Activated CD4-positive, alpha-beta T cell treated with anti-CD3 and anti-CD28 coated beads, Interleukin-2, amount 10 ng/mL, durations not matched to agents 7 days and 5 days (primary cell): ENCODE measurements at places on chromosomes 12 and 14. TPM values are rescaled to one million over a fixed set of nuclear protein-coding genes. Genes with fewer than 3 reads are reported as not detected.

DNA sequence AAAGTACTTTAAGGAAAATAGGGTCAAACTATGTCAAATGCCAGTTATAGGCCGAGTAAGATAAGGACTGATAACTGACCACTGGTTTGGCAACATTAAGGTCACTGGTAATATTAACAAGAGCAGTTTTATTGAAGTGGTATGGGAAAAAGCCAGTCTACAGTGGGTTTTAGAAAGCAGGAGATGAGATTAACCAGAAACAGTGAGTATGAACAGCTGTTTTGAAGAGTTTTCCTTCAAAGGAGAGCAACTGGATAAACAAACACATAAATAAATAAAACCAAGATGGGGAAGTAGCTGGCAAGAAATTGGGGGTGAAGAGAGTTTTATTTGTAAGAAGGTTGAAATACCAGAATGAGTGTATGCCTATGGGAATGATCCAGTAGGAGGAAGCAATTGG, 30.3 kb downstream of the KITLG start:
- no peak for DNase-seq

GRCh38 chr14:73266317-73266716, 29.0 kb downstream of the PAPLN start:
- DNase-seq, result no peak

- no peak for DNase-seq
These were observed 55.4 kb downstream of the FBRSL1 start for GRCh38 chr12:132545164-132545953.

Gene NPAS3
- total RNA-seq, result not detected

Gene PDE3A
- not detected for total RNA-seq

- DNase-seq, result no peak
These were observed 59.7 kb downstream of the TRPV4 start for GRCh38 chr12:109773384-109774011.

DNA sequence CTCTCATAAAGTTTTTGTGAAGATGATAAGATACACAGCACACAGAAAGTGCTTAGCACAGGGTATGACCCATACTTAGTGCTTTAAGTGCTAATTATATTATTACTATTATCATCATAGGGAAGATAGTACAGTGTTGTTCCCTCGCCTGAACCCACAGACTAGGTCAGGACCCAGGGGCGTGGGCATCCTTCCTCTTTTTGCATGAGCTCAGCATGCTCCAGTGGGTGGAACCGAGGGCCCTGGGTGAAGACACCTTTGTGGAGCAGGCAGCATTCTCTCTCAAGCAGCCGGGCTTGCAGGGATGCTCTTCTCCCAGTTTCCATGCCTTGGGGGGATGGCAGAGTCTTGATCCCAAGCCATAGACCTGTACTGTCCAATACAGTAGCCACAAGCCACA, 34.8 kb downstream of the CRACR2A start:
- DNase-seq, result no peak

Gene RAB2B
- 23.3 TPM for total RNA-seq

- DNase-seq, result no peak
These were observed 93.8 kb upstream of the CLMN start for GRCh38 chr14:95413289-95414215.

DNA sequence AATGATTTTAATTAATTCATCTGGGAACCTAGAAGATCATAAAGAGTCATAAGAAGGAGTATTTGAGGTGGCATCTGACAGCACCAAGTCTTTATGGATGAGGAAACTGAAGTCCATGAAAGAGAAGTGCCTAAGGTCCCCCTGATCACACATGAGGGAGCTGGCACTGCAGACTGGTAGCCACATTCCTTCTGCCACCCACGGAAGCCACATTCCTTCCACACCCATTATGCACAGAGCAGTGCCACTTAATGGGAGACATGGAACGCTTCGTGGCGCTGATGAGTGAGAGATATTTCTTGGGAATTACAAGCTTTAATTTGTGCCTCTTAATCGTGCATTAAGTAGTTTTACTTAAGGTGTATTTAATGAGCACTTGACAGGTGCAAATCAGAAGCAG, 139.3 kb upstream of the NTF3 start:
- DNase-seq, result no peak

GRCh38 chr12:39723831-39724230, 104.2 kb upstream of the ABCD2 start:
- DNase-seq, result no peak

Gene SPPL3
- 31.9 TPM for total RNA-seq

GRCh38 chr12:69210661-69211060, 28.7 kb upstream of the CPSF6 start:
- DNase-seq, result no peak

Gene IGF1
- total RNA-seq, result 0.10 TPM

GRCh38 chr12:111685322-111685810, 390 bp downstream of the BRAP start:
- peak; percentile 18 for DNase-seq

DNA sequence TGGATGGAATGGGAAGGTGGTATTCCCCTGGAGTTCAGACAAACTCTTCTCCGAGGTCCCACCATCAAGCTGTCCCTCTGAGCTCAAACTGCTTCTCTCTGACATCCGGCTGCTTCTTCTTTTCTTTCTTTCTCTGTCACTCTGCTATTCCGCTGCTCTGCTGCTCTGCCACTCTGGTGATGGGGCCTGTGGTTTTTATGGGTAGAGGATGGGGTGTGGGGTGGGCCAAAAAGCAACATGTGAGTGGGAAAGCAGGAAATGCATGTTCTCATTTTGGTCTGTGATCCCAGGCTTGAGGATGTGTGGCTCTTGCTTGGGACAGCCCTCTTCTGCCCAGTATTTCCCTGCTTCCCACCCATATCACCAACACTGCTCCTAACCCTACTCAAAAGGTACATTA, 30.6 kb downstream of the CLECL1 start:
- peak; percentile 77 for DNase-seq

DNA sequence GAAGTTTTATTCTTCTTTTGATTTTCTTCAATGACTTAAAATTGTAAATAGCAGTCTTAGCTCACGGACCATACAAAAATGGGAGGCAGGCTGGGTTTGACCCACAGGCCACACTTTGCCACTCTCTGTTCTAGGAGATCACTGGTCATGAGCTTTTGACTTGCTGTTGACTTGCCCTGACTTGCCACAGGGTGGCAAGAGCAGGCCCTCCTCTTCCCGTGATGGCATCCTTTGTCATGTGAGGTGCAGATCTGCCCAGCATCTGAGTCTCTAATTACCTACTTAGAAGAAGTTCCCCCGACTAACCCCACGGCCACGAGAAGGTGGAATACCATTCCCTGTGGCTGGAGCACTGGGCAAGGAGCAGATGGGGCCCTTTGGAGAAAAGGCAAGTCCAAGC, 81.0 kb upstream of the SCAF11 start:
- no peak for DNase-seq

DNA sequence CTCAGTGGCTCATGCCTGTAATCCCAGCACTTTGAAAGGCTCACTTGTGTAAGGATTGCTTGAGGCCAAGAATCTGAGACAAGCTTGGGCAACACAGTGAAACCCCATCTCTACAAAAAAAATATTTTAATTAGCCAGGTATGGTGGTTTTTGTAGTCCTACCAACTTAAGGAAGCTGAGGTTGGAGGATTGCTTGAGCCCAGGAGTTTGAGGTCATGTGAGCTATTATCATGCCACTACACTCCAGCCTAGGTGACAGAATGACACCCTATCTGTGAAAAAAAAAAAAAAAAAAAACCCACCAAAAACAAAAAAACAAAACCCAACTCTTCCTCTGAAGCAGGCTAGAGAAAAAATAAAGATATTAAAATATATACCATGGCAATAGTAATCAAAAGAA, 41.2 kb downstream of the TMEM116 start:
- DNase-seq, result no peak

GRCh38 chr12:67091204-67091603, 178.0 kb upstream of the CAND1 start:
- no peak for DNase-seq

Gene RASSF8
- 0.92 TPM for total RNA-seq

DNA sequence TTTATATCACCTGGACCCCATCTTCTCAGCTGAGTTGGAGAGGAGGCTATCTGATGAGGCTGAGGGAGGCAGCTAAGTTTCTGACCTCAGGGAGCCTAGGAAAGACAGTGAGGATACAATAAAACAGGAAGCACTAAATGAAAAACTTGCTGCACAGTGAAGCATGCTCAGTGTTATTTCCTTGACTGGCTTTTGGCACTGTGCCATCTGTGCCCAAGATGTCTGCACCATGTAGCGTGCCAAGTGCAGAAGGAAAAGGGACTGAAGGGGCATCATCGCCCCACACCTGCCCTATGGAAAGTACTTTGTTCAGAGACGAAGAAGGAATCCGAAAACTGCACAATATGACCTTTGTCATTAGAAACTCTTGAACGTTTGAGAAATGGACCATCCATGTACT, 102.7 kb downstream of the ANO4 start:
- DNase-seq, result no peak

- DNase-seq, result no peak
These were observed 15.4 kb upstream of the PPP1R1A start for GRCh38 chr12:54603872-54604271.

DNA sequence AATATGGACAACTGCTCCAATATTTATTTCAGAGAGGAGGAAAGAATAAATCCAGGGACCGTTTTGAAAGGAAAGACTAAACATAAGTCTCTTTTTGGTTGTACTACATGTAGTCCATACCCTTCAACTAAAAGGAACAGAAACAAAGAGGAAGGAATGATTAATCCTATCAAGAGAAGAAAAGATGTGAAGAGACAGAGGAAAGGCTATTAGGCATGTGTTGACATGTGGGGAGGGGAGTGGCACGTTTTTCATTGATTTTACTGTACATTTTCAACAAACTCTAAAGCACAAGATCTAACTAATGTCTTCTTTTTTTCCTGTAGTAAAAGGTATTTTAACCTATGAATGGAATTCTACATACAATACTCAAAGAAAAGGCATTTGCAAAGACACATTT, 85.6 kb downstream of the NAV3 start:
- no peak for DNase-seq

DNA sequence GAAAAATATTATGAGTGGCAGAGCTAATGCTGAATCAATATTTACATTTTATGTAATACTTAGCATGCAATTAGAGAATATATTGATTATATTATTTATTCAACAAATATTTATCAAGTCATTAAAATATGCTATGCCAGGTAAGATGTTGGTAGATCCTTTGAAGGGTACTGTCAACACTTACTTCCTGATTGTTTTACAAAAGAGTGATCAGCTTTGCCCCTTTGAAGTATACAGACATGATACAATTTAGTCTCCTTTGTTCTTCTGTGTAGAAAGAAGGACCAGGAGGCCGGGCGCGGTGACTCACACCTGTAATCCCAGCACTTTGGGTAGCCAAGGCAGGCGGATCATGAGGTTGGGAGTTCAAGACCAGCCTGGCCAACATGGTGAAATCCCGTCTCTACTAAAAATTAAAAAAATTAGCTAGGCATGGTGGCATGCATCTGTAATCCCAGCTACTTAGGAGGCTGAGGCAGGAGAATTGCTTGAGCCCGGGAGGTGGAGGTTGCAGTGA, 73.9 kb upstream of the IFNG-AS1 start:
- no peak for DNase-seq

GRCh38 chr12:132588821-132589669, 21.3 kb downstream of the LRCOL1 start:
- no peak for DNase-seq

GRCh38 chr14:79613625-79614024, 597.7 kb downstream of the DIO2 start:
- peak; percentile 6 for DNase-seq

- DNase-seq, result no peak
These were observed 5.4 kb downstream of the KIF26A start for GRCh38 chr14:104143521-104144452.

- DNase-seq, result no peak
These were observed 9.2 kb upstream of the ADAM21 start for GRCh38 chr14:70442750-70443149.

DNA sequence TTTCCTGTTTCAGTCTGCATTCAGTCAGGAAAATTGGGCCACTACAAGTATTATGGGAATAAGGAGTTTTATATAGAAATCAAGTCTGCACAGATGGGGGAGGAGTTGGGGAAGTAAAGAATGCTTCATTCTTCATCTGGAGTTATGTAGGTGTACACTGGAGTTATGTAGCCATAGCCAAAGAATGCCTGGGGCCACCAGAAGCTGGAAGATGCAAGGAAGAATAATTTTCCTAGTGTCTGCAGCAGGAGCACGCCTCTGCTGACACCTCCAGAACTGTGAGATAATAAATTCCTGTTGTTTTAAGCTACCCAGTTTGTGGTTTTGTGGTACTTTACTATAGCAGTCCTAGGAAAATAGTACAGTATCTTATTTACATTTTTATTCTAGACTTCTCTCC, 333.4 kb downstream of the NELL2 start:
- no peak for DNase-seq

- DNase-seq, result no peak
These were observed 52.8 kb upstream of the CNOT2 start for GRCh38 chr12:70190262-70191010.

Gene RNASE1
- not detected for total RNA-seq

Gene FAM90A1
- 0.15 TPM for total RNA-seq

Gene TMEM120B
- total RNA-seq, result 5.8 TPM

DNA sequence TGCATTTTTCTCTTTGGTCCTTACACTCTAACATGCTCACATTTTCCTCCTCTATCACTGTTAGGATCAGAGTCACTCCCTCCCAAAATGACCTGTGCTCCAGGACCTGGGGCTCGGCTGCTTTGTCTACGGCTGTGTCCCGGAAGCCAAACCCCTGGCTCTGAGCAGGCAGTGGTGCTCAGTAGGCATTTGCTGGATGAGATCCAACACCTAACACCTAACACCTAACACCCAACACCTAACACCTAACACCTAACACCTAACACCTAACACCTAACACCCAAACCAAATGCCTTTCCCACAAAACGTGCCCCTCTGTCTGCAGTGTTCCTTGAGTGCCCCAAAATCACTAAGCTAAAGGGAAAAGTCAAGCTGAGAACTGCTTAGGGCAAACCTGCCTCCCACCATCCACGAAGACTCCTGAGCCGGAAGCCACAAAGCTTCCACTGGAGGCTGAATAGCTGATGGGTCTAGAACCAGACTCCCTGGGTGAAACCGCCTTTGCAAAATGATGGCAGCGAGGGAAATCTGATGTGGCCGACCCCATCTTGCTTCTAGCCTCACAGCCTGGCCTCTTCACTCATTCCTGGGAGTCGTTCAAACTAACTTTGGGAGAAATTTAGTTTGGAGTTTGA, 29.2 kb downstream of the HSP90AA1 start:
- no peak for DNase-seq

- DNase-seq, result no peak
These were observed 31.8 kb downstream of the PELI2 start for GRCh38 chr14:56149995-56150394.

DNA sequence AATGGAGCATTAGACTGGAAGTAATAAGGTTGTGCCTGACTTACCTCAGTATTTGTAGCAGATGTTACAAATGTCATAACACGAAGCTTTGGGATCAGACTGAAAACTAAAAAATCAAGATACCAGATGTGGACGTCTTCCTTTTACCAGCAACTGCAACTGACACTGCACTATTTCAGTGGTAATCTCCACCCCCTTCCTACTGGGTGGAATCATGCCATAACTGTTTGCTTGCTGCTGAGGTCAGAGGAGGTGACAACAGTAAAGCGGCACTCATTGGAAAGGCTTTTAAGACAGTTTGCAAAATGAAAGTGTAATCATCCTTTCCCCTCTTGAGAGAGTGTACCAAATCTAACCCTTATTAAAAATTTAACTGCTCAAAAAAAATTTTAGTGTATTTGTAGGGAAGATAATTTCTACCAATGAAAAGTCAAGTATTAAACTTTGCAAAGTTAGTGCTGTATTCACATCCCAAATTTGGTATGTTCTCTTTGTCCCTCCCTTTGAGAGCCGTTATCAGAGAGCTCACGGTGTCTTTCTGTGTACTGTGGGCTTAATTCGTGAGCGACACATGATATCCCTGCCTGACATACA, 420.7 kb downstream of the NPAS3 start:
- no peak for DNase-seq

Gene KRT74
- 0.15 TPM for total RNA-seq

- DNase-seq, result no peak
These were observed 200.9 kb downstream of the RAD51B start for GRCh38 chr14:68020493-68020892.
